Activated CD8-positive, alpha-beta memory T cell treated with anti-CD3 and anti-CD28 coated beads for 24 hours (primary cell): ENCODE measurements at places on chromosomes 7 and 10.

- DNase-seq = no peak
These were observed 141.8 kb downstream of the CHCHD3 start for GRCh38 chr7:132940084-132940483.

DNA sequence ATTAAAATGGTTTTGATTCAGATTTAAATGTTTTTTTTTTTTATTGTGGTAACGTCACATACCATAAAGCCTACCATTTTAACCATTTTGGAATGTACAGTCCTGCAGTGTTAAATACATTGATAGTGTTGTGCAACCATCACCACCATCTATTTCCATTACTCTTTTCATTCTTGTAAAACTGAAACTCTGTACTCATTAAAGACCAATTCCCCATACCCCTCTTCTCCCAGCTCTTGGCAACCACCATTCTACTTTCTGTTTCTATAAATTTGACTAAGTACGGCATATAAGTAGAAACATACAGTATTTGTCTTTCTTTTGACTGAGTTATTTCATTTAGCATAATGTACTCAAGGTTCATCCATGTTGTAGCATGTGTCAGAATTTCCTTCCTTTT is 96.2 kb downstream of the EXOC4 start:
- no peak for DNase-seq

GRCh38 chr7:118755067-118755625 is 530.6 kb downstream of the ANKRD7 start:
- DNase-seq = no peak

GRCh38 chr7:55427342-55427741 is 62.2 kb downstream of the LANCL2 start:
- no peak for DNase-seq

- no peak for DNase-seq
These were observed 153.7 kb downstream of the NRBF2 start for GRCh38 chr10:63286754-63287264.

DNA sequence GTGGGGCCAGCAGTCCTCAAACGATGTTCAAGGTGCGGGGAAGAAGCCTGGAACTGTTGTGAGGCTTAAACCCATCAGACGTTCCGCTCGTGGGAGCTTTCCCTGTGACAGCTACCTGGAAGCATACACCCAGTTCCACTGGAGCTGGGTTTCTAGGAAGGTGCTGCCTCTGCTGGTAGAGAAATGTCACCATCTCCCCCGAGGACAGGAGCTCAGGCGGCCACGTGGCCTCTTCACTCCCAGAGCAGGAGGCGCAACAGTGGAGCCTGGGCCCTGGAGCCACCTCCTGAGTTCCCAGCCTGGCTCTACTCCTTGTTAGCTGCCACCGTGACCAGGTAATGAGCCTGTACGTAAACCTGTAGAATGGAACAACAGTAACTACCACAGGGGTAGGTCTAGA is 156.1 kb downstream of the ADARB2 start:
- DNase-seq = no peak

- no peak for DNase-seq
These were observed 50.0 kb downstream of the JAKMIP3 start for GRCh38 chr10:132115732-132116131.

DNA sequence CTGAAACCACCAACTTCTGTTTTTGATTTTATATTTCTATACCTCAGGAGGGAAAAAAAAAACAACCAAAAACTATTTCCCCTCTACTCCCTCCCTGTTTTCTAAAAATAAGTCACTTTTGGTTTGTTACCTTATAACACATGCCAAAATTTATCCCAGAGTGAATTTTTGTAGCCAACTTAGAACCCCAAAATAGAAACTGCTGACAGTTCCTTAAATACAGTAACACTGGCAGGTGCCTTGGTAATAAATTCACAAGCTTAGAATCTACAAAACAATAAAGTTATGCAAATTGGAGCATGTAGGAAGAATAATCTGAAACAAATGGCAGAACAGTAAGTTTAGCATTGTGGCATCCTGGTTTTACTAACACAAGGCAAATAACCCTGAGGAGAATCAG is 165.0 kb upstream of the HDAC9 start:
- no peak for DNase-seq
